RWPE1 (cell line): ENCODE measurements at places on chromosomes 6 and 20.

DNA sequence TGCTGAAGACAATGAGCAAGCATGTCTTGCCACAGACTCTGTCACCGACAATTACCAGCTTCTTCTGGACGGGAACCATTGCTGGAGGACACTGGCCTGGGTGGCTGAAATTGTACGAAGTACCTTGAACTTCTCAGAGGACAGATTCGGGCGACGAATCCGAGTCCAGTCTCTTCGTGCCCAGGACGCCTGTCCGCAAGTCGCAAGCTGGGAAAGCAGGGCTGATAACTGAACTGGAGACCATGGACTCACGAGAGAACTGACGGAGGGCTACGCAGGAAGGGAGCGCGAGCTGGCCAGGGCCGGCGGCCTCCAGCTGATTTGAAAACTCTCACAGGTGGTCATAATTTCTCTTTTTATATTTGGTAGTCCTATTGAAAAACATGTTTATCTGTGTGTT lies 1229.5 kb upstream of the MAP3K7 start:
- no peak for DNase-seq

- DNase-seq, result no peak
Observed at GRCh38 chr6:46407246-46407645, 84.0 kb downstream of the RCAN2 start.

- no peak for DNase-seq
Observed at GRCh38 chr20:15937179-15937578, 636.1 kb downstream of the KIF16B start.

DNA sequence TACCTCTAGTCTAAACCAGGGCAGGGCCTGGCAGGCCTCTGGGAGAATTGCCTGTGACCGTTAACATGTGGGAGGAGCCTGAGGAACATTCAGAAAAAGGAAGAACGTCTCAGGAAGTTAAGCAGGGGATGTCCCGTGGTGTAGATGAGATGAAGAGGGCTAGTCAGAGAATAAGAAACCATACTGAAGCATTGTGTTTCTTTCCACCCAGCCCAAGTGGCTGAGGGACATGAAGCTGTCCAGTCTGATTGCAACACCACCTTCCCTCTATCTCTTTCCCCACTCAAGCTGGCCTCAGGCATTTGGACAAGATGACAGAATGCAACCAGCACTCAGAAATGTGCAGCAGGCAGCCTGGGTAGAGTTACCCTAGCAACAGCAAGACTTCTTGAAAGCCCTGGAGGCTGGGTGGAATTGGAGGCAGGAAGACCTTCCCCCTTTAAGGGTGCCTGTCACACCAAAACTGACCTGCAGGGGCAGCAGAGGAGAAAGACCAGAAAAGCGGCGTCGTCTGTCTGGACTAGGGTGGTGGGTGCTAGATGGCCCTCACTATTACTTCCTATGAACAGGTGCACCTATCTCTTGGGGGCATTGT lies 186.1 kb downstream of the UNC5CL start:
- DNase-seq, result no peak

- no peak for DNase-seq
Observed at GRCh38 chr20:33651562-33652048, 10.5 kb upstream of the C20orf144 start.

- DNase-seq, result no peak
Observed at GRCh38 chr20:60035-60918, 27.2 kb upstream of the DEFB125 start.

DNA sequence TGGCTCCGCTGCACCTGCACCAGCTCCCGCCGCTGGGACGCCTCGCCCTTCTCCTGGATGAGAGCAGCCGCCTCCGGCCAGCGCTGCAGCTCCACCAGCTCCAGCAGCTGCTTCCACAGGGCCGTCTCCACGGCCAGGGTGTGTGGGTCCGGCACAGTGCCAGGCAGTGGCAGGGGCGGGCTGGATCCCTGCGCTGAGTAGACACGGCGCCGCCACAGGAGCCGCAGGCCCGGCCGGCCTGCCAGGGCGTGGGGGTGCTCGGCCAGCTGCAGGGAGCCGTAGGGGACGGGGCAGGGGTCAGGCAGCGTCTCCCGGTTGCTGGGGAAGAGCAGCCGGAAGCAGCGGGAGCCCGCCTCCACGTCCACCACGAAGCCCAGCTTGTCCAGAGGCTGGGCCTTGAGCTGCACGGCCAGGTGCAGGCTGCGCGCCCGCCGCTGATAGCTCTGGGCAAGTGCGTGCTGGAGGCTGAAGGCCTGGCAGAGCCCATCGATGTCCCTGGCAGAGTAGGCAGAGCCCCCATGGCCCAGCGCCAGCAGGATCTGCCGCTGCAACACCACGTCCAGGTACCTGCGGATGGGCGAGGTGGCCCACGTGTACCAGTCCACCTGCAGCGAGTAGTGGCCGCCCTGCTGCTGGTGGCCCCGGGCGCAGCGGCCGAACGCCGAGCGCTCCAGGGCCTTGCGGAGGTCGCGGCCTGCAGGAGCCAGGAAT lies 9.4 kb downstream of the FNDC11 start:
- no peak for DNase-seq

GRCh38 chr6:158536891-158537798 lies 22.7 kb upstream of the TMEM181 start:
- peak; percentile 53 for DNase-seq

GRCh38 chr20:44660581-44660980 lies 9.1 kb upstream of the ADA start:
- DNase-seq, result no peak

GRCh38 chr20:62591122-62591468 lies 51.2 kb upstream of the SLCO4A1 start:
- DNase-seq, result no peak

- DNase-seq, result no peak
Observed at GRCh38 chr6:113558966-113559365, 298.2 kb upstream of the MARCKS start.

DNA sequence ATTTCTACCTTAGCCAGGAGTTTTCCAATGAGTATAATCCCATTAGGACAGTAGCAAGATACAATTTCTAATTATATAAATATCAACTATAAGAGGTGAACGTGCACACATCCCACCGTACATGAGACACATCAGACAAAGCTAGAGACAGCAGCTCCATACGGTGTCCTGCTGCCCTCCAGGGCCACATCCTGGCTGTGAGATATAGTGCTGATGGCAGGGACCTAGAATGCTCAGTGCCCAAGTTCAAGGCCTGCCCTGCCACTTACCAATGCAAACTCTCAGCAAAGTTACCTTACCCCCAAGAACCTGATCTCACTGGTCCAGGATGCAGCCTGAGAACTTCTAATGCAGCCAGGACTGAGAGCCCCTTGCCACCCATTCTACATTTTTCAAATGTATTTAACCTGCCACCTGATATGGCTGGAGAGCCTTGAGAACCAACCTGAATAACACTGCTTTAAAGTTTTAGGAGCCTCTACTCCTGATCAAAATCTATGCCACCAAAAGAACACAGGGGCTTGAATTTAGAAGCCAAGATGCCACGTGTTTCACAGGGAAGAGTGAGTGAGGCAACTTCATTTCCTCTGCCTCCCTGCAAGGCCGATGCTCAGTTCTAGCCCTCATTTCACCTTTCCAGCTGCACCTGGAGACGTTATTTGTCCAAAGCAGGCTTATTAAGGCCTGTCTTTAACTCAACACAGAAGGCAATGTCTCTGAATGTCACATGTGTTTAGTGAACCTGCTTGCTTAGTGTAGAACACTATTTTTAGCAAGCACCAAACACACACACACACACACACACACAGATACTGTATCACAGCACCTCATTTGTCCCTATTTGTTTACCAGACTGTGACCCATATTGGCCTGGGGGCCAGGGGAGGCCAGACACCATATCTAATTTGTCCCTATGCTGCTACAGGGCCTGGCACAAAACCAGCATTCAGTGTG lies 6.1 kb downstream of the NFATC2 start:
- no peak for DNase-seq

DNA sequence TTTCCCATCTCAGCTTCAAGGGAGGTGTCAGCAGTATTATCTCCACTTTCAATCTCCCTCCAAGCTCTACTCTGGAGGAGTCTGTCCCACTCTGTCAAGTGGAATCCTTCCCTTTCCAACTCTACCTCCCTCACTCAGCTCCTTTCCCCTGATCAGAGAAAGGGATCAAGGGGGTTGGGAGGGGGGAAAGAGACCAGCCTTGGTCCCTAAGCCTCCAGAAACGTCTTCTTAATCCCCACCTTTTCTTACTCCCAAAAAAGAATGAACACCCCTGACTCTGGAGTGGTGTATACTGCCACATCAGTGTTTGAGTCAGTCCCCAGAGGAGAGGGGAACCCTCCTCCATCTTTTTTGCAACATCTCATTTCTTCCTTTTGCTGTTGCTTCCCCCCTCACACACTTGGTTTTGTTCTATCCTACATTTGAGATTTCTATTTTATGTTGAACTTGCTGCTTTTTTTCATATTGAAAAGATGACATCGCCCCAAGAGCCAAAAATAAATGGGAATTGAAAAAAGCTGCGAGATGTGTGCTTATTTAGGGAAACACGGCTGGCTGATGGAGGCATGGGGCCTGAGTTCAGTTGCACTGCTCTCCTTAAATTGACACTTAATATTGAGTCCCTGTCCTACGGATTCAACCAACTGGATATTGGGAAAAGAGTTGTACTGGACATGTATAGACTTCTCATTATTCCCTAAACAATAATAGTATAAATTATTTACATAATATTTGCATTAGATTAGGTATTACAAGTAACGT lies 4.9 kb downstream of the TUBB start:
- no peak for DNase-seq

DNA sequence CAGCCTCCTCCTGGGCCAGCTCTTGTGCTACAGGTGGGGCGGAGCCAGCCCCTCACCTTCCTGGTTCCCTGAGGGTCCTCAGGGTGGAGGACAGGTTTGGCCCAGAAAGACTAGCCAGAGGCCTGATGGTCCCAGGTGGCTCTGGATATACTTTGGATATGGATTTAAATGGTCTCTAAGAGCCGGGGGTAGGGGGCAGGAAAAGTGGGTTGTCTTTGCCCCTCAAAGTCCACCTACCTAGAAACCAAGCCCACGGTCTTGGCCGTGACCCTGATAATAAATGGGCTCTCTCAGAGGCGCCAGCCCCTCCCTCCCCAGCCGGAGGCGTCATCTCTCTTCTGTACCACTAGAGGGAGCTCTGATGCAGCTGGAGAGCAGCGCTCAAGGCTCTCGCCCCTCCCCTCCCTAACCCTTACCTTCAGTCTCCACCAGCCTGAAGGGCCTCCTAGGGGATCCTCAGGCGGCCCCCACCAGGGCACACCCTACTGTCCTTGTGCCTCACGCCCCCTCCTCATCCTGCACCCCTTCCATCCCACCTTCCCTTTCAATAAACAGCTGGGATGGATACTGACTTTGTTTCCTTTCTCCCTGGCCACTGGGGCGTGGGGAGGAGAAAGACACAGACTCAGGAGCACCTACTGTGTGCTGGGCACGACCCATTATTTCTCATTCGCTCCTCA lies 7.5 kb downstream of the NRSN2 start:
- peak; percentile 86 for DNase-seq

GRCh38 chr20:53873230-53873604 lies 197.2 kb downstream of the BCAS1 start:
- DNase-seq, result no peak

GRCh38 chr6:10759312-10759839 lies 11.8 kb downstream of the TMEM14B start:
- DNase-seq, result peak; percentile 75

DNA sequence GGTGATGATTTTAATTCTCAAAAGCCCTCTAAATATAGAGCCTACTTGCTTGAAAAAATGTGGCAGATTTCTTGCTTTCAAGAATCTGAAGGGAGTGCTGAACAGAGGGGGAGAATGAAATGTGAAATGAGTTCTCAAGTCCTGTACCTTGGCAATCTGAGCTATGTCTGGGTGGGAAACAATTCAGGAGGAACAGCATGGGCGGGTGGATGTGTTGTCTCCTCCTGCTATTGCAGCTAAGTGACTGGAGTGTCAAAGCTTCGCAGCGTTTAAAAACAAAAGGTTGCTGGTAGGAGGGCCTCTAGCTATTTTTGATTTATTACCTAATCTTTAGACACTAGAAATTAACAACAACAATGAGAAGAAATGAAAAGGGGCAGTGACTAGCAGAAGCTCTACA lies 102.5 kb upstream of the ARG1 start:
- DNase-seq, result no peak

DNA sequence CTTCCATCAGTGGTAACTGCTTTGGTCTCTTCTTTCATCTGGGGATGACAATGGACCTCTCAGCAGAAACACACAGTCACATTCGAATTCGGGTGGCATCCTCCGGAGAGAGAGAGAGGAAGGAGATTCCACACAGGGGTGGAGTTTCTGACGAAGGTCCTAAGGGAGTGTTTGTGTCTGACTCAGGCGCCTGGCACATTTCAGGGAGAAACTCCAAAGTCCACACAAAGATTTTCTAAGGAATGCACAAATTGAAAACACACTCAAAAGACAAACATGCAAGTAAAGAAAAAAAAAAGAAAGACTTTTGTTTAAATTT lies 6.1 kb downstream of the EDN1 start:
- DNase-seq, result peak; percentile 77

DNA sequence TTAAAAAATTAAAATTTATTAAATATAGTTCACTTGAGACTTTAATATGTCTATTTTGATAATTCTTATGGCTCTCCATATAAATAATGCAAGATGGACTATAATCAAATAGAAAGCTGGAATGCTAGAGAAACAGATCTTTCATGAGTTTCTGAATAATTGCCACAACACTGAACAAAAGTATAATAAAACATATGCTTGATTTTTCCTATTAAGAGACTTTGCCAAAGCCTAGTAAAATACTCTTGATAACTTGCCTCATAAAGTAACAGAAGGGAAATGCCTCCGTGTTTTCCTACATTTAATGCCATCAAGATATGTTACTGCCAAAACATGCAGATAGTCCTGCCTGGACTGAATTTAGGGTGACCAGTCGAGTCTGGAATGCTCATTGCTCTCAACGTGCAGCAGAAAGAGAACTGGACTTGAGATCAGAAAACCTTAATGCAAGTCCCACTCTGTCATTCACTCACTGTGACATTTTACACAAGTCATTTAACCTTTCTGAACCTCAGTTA lies 153.2 kb downstream of the AIG1 start:
- DNase-seq, result no peak

DNA sequence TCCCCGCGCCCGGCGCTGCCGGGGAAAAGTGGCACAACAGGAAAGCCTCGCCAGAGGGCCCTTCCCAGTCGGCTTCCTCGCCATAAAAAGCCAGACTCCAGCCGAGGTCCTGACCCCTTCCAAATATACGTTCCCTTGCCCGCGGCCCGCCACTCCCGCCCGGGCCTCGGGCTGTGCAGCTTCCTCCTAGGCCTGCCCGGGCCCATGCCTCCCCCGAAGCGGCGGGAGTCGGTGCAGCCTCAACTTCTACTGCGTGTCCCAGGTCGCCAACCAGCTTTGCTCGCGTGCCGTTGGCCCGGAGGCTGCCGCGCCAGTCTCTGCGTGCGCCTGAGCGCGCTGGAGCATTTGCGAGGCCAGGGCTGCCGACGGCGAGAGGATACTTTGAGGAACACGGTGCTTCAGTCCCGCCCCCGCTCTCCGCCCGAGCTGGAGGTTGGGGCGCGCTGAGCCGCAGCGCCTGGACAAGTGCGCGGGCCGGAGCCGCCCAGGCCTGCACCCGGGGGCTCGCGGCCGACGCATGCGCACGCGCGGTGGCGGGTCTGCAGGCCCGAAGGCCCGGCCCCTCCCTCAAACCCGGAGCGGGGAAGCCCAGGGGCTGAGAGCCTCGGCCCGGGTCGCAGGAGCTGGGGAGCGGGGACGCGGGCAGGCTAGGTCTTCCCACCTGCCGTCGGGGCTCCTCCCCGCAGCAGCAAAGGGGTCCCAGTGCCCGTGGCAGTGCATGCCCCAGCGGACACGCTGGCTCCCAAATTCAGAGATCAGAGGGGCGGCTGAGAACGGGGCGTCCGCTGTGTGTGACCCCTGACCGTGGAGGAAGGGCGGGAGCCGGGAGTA lies 10.2 kb downstream of the FOXC1 start:
- no peak for DNase-seq
